Stimulated activated CD8-positive, alpha-beta memory T cell treated with anti-CD3 and anti-CD28 coated beads, Interleukin-4, amount 100 ng/mL, for 1 hour (primary cell): ENCODE measurements at places on chromosomes 6 and 20.

DNA sequence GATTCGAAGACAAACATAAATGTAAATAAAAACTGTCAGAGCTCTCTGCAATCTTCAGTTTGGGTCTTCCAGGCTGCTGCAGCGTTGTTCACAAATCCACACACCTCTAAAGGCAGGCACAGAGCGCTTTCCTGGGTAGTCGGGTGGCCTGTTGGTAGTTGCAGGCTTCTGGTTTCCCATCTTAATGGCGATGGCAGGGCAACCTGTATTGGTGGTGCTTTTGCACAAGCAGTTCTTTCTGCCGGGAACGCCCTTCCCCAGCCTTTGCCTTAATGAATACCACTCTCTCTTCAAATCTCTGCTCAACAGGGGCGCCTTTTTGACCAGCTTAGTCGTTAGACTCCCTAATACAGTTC is 723 bp upstream of the IFT52 start:
- no peak for DNase-seq

GRCh38 chr20:62193079-62194025 is 10.5 kb downstream of the MTG2 start:
- DNase-seq: no peak

- DNase-seq: no peak
Observed at GRCh38 chr6:74942130-74942529, 263.7 kb downstream of the COL12A1 start.

GRCh38 chr6:9745966-9746365 is 668.9 kb downstream of the TFAP2A start:
- DNase-seq: no peak

- DNase-seq: no peak
Observed at GRCh38 chr6:134057478-134057877, 5.1 kb upstream of the SLC2A12 start.

DNA sequence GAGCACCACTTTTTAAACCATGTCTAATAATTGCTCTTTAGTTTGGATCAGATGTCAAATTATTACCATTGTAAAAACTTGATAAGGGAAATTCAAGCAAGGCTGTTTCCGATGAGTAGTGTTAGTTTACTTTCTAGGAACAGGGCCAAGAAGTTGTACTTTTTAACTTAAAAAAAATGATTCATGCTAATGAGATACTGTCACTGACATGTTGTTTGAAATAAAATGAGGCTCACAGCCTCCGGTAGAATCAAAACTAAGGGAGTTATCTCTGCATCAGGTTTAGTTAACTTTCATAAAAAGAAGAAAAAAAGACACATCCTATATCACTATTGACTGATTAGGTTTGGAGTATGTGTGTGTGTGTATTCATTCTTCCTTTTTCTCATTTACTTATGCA is 55.2 kb upstream of the SUPT3H start:
- DNase-seq: no peak

GRCh38 chr6:26205625-26206574 is 118.7 kb downstream of the HFE start:
- no peak for DNase-seq

DNA sequence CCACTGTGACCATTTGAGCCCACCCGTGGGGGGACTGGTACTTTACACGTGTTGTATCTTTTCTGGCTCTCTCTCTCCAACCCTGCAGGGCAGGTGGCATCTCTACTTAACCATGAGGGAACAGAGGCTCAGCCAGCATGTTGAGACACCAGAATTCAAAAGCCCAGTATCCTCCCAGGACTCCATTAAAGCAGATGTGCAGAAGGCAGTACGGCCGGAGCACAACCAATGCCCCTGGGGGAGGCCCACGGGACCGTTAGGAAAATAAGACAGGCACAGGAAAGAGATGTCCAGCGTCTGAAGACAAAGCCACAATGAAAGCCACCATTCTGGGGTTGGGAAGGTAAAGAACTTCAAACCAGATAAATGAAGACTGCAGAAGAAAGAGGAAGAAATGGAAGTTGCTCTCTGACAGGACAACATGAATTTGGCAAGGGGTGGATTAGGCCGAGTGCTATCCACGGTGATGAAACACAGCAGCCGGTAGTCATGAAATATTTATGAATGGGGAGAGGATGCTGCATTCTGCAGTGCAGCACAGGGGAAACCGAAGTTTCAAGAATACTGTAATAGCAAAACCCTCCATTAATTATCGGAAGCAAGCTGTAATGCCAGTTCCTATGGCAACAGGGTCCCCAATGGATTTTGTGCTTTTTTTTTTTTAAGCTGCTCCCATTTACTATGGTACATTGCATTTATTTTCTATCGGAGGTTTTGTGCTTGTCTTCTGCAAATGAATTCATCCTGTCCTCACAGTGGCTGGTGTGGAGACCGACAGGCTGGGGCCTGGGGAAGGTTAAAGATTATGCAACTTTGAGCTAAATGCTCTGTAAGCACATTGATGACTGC is 179.4 kb downstream of the NRN1 start:
- no peak for DNase-seq
